ENCODE measurements at places on chromosomes 1 and 21.

DNA sequence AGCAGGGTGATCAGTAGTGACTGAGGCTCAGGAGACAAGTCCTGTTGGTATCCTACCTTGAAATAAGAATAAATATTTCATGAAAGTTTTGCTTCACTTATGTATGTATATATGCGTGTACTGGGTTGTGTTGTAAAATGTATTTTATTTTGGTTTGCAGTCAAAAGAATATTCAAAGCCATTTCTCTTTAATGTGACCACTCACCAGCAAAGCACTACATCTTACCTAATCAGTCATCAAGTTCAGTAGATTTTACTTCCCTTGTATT is 11.0 kb downstream of the SCP2 start:
- no peak for DNase-seq

DNA sequence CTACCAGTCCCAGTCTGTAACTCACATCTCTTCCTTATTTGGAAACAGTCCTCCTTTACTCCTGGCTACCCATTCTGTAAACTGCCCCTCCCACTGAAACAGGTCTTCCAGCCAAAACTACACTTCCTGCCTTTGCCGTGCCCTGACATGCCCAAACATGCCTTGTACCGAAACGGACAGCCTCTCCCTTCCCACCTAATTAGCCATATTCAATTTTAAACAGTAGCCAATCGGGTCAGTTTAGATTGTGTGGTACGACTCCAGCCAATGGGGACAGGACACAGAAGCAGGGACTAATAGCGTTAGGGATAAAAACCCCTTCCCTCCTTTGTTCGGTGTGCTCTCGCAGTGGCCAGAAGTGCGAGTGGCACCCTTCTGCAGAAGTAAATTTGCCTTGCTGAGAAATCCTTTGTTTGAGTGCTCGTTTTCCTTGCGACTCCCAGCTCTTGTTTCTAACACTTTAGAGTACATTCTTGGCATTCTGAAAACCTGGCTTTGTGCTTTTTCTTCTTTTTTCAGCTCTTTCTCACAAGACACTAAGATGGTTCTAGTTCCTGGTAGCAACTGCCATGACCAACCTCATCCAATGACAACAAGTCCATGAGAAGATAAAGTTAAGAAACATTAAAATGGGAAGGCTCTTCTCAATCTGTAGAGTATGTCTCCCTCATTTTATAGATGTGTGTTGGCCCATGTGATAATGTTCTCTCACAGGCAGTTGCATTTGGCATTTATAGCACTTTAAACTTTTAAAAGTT is 325.1 kb upstream of the GREM2 start:
- no peak for DNase-seq

DNA sequence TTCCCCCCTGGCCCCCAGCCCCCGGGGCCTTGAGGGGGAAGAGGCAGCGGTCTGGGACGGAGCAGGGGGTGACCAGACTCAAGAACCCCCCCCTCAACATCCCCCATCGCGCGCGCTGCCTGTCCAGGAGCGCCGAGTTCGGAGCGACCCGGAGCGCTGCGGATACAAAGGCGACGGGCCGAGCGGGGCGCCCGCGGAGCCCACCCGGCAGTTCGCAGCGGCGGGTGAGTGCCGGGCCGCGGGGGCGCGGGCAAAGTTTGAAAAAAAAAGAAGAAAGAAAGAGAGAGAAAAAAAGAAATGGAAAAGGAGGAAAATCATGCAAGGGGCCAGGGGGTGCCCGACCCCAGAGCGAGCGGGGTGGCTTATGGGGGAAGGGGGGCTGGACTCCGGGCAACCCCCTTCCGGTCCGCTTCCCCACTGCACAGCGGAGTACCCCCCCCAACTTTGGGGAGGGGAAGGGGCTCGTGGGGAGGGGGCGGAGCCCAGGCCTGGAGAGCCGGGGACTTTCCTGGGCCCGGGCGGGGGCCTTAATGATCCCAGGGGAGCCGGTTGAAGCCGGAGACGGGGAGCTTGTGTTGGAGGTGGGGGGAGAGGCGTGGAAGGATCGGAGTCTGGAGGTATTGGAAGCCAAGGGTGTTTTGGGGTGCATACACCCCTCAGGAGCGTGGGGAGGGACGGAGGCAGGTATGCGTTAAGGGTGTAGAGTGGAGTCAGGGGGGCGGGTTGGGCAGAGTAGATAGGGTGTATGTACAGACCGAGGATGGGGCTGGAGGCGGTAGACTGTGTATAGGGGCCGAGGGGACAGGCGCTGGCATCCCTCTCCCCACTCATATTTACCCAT is 502 bp downstream of the VANGL2 start:
- peak; percentile 35 for DNase-seq

- no peak for DNase-seq
Measured at GRCh38 chr1:156498432-156499193, 2.0 kb downstream of the MEF2D start.

- no peak for DNase-seq
Measured at GRCh38 chr1:228316589-228317387, 89.8 kb downstream of the TRIM11 start.

- DNase-seq = no peak
Measured at GRCh38 chr21:42611852-42612251, 41.6 kb upstream of the PDE9A start.

GRCh38 chr1:121408354-121408753 is 223.6 kb downstream of the SRGAP2C start:
- no peak for DNase-seq

DNA sequence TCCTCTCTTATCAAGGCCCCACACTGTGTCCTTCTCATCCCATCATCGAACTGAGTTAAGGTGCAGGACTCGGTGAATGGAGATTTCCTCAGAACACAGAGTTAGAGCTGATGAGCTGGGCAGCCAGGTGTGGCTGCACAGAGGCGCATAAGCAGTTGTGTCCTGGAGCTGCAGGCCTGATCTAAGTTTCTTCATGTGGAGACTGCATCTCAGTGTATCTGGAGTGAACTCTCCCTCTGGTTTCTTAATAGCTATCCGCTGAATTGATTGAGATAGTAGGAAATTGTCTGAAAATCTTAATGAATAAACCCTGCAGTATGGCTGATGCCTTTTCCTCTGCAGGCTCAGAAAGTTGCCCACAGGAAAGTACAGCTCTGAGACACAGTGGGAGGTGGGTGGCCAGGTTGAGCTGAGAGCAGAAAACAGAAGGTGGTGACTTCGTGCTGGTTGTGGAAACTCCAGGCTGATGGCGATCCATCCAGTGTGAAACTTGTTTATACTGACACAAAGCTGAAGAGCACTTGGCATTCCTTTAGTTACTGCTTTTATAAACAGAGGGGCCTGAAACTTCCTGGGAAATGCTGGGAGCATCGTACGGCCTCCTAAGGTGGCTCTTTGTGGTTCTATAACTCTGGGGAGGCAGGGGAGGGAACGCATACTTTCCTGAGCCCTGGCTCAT is 67.4 kb upstream of the F3 start:
- DNase-seq = no peak

DNA sequence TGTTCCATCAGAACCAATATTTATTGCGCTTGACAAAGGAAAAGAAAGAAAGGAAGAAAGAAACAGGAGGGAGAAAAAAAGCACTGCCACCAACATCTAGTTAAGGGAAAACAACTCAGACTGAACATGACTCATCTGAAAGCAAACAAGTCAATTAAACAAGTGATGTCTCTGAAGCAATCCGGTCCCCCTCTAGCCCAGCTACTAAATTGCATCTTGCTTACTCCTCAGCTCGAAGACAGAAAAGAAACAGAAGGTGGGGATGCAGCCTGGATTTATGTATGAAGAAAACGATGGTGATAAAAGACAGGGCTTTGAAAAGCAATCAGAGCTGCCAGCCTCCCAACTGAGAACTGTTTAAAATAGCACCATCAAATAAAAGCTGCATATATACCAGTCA is 188.2 kb downstream of the OMA1 start:
- peak; percentile 1 for DNase-seq

- no peak for DNase-seq
Measured at GRCh38 chr1:94683886-94684285, 136.3 kb upstream of the SLC44A3 start.

DNA sequence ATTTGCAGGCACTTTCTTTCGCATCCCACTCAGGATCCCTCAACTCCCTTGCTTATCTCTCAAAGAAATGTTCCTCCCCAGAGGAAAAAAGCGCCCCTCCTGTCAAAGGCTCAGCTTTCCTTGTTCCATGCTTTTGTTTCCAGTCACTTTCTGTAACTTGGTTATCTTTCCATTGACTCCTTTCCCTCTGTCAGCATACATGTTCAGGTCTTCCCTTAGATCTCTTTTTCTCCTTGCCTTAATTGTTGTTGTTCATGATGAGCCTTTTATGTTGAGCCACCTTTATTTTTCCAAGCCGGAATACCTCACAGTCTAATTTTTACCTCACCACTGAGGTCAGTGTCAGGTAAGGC is 46.5 kb upstream of the PODN start:
- DNase-seq = no peak

Data from amygdala (tissue), 56 donors.